ENCODE measurements at places on chromosomes 2 and 18. TPM values are rescaled to one million over a fixed set of nuclear protein-coding genes. Genes with fewer than 3 reads are reported as not detected.

Gene MAP3K19
- not detected for total RNA-seq

Gene CCDC102B
- 12.5 TPM for total RNA-seq

Gene GREB1L
- total RNA-seq = not detected

Gene LRP1B
- total RNA-seq = 11.0 TPM

Gene OR6B2
- total RNA-seq = not detected

Gene FLACC1
- total RNA-seq = 2.4 TPM

Gene APCDD1
- total RNA-seq = 333 TPM

Gene BOLL
- total RNA-seq = not detected

Gene KIAA2012
- 0.13 TPM for total RNA-seq

Gene PID1
- total RNA-seq = 1.5 TPM

Gene SLC4A1AP
- 29.7 TPM for total RNA-seq

Gene MYCN
- total RNA-seq = 3.4 TPM

Gene KCNJ13
- not detected for total RNA-seq

Gene GCKR
- total RNA-seq = not detected

Gene BCL2
- total RNA-seq = 19.6 TPM

Gene EVA1A
- 4.0 TPM for total RNA-seq

Gene TFPI
- total RNA-seq = 36.3 TPM

Gene TXNL1
- total RNA-seq = 131 TPM

Gene ARHGAP25
- total RNA-seq = 5.4 TPM

Gene PARD3B
- 7.7 TPM for total RNA-seq

All from A673 (cell line).